ENCODE measurements at places on chromosomes 13 and 19. TPM values are rescaled to one million over a fixed set of nuclear protein-coding genes. Genes with fewer than 3 reads are reported as not detected.

DNA sequence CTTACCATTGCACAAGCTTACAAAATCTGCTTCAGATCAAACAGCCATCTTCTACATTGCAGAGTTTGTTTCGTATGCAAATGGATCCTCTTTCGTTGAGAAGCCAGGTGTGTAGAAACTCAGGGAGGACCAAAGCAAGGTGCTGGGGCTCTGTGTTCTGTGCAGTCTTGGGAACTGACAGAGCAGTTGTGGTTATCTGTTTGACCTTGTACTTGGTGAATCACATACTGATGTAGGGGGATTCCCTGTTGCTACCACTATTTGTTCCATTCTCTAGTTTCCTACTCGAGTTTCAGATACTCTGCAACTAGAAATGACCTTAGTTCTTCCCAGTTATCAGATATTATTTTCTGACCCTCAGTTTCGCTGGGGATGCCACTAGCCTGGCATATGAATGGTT, 95.2 kb upstream of the CLDN10 start:
- no peaks in the 10 kb centered on the region for H3K4me1 ChIP-seq
- no peak for DNase-seq

GRCh38 chr13:80727321-80727975, 386.5 kb upstream of the SPRY2 start:
- H3K27me3 ChIP-seq: no peaks in the 10 kb centered on the region
- H3K4me3 ChIP-seq: no peak overlapping the region
- no peaks in the 10 kb centered on the region for H3K36me3 ChIP-seq
- no peaks in the 10 kb centered on the region for H3K4me1 ChIP-seq

CD70 gene
- total RNA-seq: not detected

- H3K36me3 ChIP-seq: no peaks in the 10 kb centered on the region
- H3K4me3 ChIP-seq: no peak overlapping the region
- DNase-seq: no peak
- H3K27me3 ChIP-seq: 0 out of 2 replicates have a peak, but pooled peaks cover 2% of the 10 kb centered on the region
- no peak overlapping the region for H3K27ac ChIP-seq
- H3K4me1 ChIP-seq: no peaks in the 10 kb centered on the region
These were observed 921.6 kb upstream of the PCDH20 start for GRCh38 chr13:62337109-62337880.
